ENCODE measurements at places on chromosomes 2 and 18.

DNA sequence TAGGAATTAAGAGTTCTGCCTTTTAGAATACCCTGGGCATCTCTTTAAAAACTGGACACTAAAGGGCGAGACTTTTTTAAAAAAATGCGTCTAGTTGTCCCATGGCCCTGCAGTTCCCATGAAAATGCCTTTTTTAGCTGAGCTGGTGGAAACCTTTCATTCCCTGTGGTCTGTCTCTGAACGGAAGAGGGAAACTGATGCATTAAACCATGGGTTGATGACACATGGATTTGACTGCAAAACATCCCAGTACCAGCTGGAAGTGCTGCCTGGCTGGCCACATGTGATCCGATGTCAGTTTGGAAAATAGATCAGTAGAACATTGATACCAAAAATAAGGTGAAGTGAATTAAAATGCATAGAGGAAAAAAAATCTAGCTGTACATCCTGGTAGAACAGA, 129.2 kb downstream of the MYO1B start:
- peaks cover 23% of the 10 kb centered on the region for H3K36me3 ChIP-seq
- DNase-seq: no peak
- peaks cover 26% of the 10 kb centered on the region for H3K4me1 ChIP-seq
- H3K27me3 ChIP-seq: no peaks in the 10 kb centered on the region

- H3K27ac ChIP-seq: no peak overlapping the region
- no peaks in the 10 kb centered on the region for H3K4me1 ChIP-seq
Observed at GRCh38 chr2:40797120-40797519, 345.2 kb upstream of the SLC8A1 start.

DNA sequence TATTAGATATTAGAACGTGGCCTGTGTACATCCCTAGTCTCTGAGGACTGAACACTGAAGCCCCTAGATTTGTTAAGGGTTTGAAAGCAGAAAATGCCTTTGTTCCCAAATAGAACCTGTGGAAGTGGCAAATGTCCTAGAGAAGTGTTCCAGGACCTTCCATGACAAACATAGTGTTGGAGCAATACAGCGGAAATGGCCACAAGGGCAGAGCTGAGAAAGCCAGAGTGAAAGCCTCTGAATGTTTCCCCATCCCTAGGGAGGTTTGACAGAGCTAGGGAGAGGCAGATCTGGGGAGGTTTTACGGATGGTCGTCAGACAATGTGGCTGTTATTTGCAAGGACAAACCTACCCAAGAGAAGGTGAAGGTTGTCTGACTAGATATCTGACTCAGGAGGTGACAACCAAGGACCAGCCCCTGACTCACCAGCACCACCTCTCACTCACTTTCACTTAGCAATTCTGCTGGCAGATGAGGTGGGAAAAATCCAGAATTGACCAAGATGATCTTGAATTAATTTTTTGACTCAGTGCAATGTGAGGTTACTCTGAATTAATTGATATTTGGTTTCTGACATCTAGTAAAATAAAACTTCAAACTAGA, 24.1 kb downstream of the RBM43 start:
- H3K27ac ChIP-seq: no peak overlapping the region
- no peaks in the 10 kb centered on the region for H3K36me3 ChIP-seq
- H3K4me3 ChIP-seq: no peak overlapping the region
- peaks cover 3% of the 10 kb centered on the region for H3K4me1 ChIP-seq
- H3K27me3 ChIP-seq: no peaks in the 10 kb centered on the region
- DNase-seq: no peak

DNA sequence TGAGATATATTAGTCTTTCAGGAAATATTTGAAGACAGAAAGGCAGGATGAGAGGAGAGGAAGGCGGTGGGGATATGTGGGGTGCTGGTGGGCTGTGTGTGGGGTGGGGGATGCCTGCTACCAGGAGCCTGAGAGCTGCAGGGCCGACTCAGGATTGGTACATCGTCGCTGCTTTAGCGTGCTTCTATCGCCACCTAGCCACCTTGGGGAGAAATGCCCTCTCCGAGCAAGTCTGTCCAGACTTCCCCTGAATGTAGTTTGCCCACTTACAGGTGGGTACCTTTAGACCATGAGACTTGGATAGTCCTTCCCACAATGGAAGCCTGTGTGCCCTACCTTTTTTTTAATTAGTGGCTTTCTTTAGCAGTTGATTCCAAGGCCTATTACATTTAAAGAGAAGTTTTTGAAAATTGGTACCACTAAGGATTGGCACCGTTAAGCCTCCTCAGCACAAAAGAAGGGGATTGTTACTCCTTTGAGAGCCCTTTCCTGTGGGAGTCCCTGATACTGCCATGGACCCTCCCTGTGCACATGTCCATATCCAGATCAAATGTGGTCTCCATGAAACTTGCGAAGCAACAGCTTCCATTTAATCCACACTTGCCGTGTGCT, 114.1 kb upstream of the NDUFV2 start:
- DNase-seq: no peak
- no peaks in the 10 kb centered on the region for H3K27me3 ChIP-seq
- no peak overlapping the region for H3K4me3 ChIP-seq
- peak overlapping the region; percentile 83 for H3K27ac ChIP-seq
- H3K4me1 ChIP-seq: peaks cover 26% of the 10 kb centered on the region
- H3K36me3 ChIP-seq: no peaks in the 10 kb centered on the region

- H3K4me3 ChIP-seq: no peak overlapping the region
- H3K27ac ChIP-seq: no peak overlapping the region
- no peak for DNase-seq
- H3K27me3 ChIP-seq: no peaks in the 10 kb centered on the region
Observed at GRCh38 chr18:34838669-34839068, 128.6 kb downstream of the DTNA start.

DNA sequence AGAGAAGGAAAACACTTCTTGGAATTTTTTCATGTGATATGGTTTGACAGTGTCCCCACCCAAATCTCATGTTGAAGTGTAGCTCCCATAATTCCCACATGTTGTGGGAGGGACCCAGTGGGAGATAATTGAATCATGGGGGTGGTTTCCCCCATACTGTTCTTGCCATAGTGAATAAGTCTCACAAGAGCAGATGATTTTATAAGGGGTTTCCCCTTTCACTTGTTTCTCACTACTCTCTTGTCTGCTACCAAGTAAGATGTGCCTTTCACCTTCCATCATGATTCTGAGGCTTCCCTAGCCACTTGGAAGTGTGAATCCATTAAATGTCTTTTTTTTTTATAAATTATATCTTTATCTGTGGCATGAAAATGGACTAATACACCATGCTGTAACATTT, 250.7 kb downstream of the LPIN1 start:
- peaks cover 8% of the 10 kb centered on the region for H3K27me3 ChIP-seq
- H3K4me1 ChIP-seq: peaks cover 11% of the 10 kb centered on the region
- H3K36me3 ChIP-seq: no peaks in the 10 kb centered on the region
- no peak overlapping the region for H3K27ac ChIP-seq
- DNase-seq: no peak

GRCh38 chr2:149467436-149467835, 120.1 kb downstream of the MMADHC start:
- no peak overlapping the region for H3K4me3 ChIP-seq
- DNase-seq: no peak
- H3K36me3 ChIP-seq: no peaks in the 10 kb centered on the region
- no peak overlapping the region for H3K27ac ChIP-seq

Data from keratinocyte (primary cell).